A375 (cell line): ENCODE measurements at places on chromosomes 12 and 14. TPM values are rescaled to one million over a fixed set of nuclear protein-coding genes. Genes with fewer than 3 reads are reported as not detected.

Gene DAZAP2
- 99.5 and 131 TPM in 2 replicates for total RNA-seq

Gene GPX2
- total RNA-seq: not detected in 2 replicates

Gene PLBD1
- total RNA-seq: not detected in 2 replicates

Gene RNASE2
- total RNA-seq: not detected in 2 replicates

Gene KRT1
- not detected in 2 replicates for total RNA-seq

Gene LRIG3
- total RNA-seq: 43.7 and 52.2 TPM in 2 replicates

Gene KRT82
- not detected in 2 replicates for total RNA-seq

Gene RHOJ
- 3.7 and 5.8 TPM in 2 replicates for total RNA-seq

Gene DHH
- total RNA-seq: 0.29 and 0.87 TPM in 2 replicates

Gene LMNTD1
- 0.30 TPM in 1 of 2 replicates, not detected in the other for total RNA-seq

Gene PLEKHG7
- total RNA-seq: not detected in 2 replicates

Gene AKAP3
- total RNA-seq: 0.45 and 0.53 TPM in 2 replicates

Gene VWF
- 0.11 and 0.15 TPM in 2 replicates for total RNA-seq

Gene TAS2R31
- 1.1 and 1.2 TPM in 2 replicates for total RNA-seq

Gene HPD
- 0.21 TPM in 1 of 2 replicates, not detected in the other for total RNA-seq

Gene PLEKHD1
- 0.05 TPM in 1 of 2 replicates, not detected in the other for total RNA-seq

Gene NELL2
- 2.5 and 4.5 TPM in 2 replicates for total RNA-seq

Gene POLE2
- 11.4 and 13.8 TPM in 2 replicates for total RNA-seq

Gene MGAT4C
- 0.41 and 0.90 TPM in 2 replicates for total RNA-seq

Gene RNASE8
- not detected in 2 replicates for total RNA-seq

Gene RTL1
- total RNA-seq: 0.04 and 0.05 TPM in 2 replicates

Gene COX8C
- total RNA-seq: not detected in 2 replicates

Gene YEATS4
- total RNA-seq: 93.2 and 99.3 TPM in 2 replicates

Gene TMCC3
- total RNA-seq: 3.5 and 4.0 TPM in 2 replicates
